PC-3 (cell line): ENCODE measurements at places on chromosomes 12 and 14. TPM values are rescaled to one million over a fixed set of nuclear protein-coding genes. Genes with fewer than 3 reads are reported as not detected.

CCDC197 gene
- total RNA-seq: not detected in 2 replicates

- no peaks in the 10 kb centered on the region for H3K36me3 ChIP-seq
- no peak for DNase-seq
- peaks cover 14% of the 10 kb centered on the region for H3K4me1 ChIP-seq
- H3K4me3 ChIP-seq: no peak overlapping the region
- H3K27ac ChIP-seq: no peak overlapping the region
- H3K27me3 ChIP-seq: no peaks in the 10 kb centered on the region
These were observed 27.2 kb upstream of the YBX3 start for GRCh38 chr12:10750385-10750727.

- no peak overlapping the region for H3K27ac ChIP-seq
- H3K27me3 ChIP-seq: no peaks in the 10 kb centered on the region
These were observed 25.0 kb downstream of the ATF7IP start for GRCh38 chr12:14390449-14390848.

- no peak overlapping the region for H3K27ac ChIP-seq
- H3K27me3 ChIP-seq: no peaks in the 10 kb centered on the region
- peaks cover 30% of the 10 kb centered on the region for H3K4me1 ChIP-seq
These were observed 79.6 kb upstream of the STK38L start for GRCh38 chr12:27164330-27165040.

DNA sequence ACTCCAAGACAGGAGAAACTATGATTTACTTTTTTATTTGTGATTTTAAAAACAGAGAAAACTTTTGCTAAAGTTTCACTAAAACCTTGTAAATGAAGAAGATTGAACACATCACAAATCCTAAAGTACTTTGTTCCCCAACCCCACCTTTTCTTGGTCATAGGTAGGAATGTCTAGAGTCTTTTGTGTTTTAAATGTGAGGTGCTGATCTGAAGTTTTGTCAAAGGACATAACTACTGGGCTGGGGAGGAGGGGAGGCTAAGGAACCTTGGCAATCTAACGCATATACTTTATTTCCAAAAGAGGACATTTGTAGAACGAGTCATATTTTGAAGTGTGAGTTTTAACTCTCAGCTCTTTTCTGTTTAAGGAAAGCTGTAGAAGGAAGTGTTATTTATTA is 37.2 kb downstream of the CATSPERB start:
- H3K27ac ChIP-seq: no peak overlapping the region
- no peaks in the 10 kb centered on the region for H3K36me3 ChIP-seq
- no peak for DNase-seq
- peaks cover 20% of the 10 kb centered on the region for H3K27me3 ChIP-seq
- no peak overlapping the region for H3K4me3 ChIP-seq

DNA sequence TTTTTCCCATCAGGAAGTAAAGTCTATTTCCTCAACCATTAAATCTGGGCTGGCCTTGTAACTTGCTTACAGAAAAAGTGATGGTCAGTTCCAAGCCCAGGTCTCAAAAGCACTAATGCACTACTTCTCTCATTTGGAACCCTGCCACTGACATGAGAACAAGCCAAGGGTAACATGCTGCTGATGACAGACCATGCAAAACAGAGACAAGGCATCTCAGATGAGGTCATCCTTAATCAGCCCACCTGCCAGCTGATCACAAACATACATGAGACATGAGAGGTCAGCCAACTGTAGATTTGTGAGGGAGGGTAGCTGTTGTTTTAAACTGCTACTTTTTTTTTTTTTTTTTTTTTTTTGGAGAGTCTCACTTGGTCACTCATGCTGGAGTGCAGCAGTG is 16.2 kb downstream of the TWF1 start:
- H3K27ac ChIP-seq: no peak overlapping the region
- H3K27me3 ChIP-seq: no peaks in the 10 kb centered on the region
- peaks cover 14% of the 10 kb centered on the region for H3K36me3 ChIP-seq
- no peak overlapping the region for H3K4me3 ChIP-seq

RNASE1 gene
- 0.23 and 0.51 TPM in 2 replicates for total RNA-seq

GRCh38 chr12:131085816-131086591 is 132.3 kb downstream of the ADGRD1 start:
- H3K4me3 ChIP-seq: no peak overlapping the region
- H3K27me3 ChIP-seq: peaks cover 82% of the 10 kb centered on the region
- H3K36me3 ChIP-seq: no peaks in the 10 kb centered on the region
- no peak overlapping the region for H3K27ac ChIP-seq
- H3K4me1 ChIP-seq: no peaks in the 10 kb centered on the region

GRCh38 chr14:100027771-100028490 is 37.3 kb upstream of the EVL start:
- H3K36me3 ChIP-seq: no peaks in the 10 kb centered on the region
- no peak for DNase-seq
- no peak overlapping the region for H3K27ac ChIP-seq
- no peak overlapping the region for H3K4me3 ChIP-seq
- H3K27me3 ChIP-seq: no peaks in the 10 kb centered on the region

DNA sequence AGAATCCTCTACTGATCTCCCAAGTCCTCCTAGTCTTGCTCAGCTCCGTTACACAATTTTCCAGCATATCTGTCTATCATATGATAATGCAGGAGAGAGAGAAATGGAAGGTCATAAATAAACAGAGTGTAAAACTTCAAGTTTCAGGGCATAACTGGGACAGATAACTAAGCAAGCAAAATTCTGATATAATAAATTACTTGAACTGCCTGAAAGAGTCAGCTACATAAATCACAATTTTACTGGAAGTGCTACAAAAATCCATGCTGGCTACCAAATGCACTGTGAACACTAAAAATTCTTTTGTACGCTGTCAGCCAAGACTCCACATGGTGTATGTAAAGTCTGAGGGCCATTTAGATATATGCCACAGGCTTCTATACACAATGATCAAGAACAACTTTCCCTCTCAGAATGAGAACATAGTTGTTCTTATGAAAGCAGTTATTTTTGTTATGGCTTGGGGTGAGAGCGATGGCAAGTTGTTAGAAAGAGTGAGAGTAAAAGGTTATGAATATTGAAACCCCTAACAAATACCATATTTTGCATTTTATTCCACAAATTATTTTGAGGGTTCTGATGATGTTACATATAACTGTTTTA is 41.1 kb downstream of the GRIP1 start:
- DNase-seq: no peak
- H3K36me3 ChIP-seq: no peaks in the 10 kb centered on the region
- peaks cover 15% of the 10 kb centered on the region for H3K4me1 ChIP-seq
- H3K27ac ChIP-seq: no peak overlapping the region
- H3K27me3 ChIP-seq: no peaks in the 10 kb centered on the region
- no peak overlapping the region for H3K4me3 ChIP-seq

GRCh38 chr14:101252443-101253214 is 308.7 kb upstream of the DIO3 start:
- no peaks in the 10 kb centered on the region for H3K27me3 ChIP-seq
- no peak overlapping the region for H3K27ac ChIP-seq
- no peak overlapping the region for H3K4me3 ChIP-seq
- no peaks in the 10 kb centered on the region for H3K4me1 ChIP-seq
- no peaks in the 10 kb centered on the region for H3K36me3 ChIP-seq
- no peak for DNase-seq

SP1 gene
- 49.7 and 57.6 TPM in 2 replicates for total RNA-seq

GPX2 gene
- 2.9 and 4.3 TPM in 2 replicates for total RNA-seq

SERPINA10 gene
- total RNA-seq: not detected in 2 replicates

- no peak for DNase-seq
- no peaks in the 10 kb centered on the region for H3K36me3 ChIP-seq
- H3K4me3 ChIP-seq: no peak overlapping the region
- no peaks in the 10 kb centered on the region for H3K27me3 ChIP-seq
- peaks cover 5% of the 10 kb centered on the region; the same call in 1 of the 2 replicates for H3K4me1 ChIP-seq
These were observed 107.2 kb downstream of the DPF3 start for GRCh38 chr14:72786378-72787350.

DNA sequence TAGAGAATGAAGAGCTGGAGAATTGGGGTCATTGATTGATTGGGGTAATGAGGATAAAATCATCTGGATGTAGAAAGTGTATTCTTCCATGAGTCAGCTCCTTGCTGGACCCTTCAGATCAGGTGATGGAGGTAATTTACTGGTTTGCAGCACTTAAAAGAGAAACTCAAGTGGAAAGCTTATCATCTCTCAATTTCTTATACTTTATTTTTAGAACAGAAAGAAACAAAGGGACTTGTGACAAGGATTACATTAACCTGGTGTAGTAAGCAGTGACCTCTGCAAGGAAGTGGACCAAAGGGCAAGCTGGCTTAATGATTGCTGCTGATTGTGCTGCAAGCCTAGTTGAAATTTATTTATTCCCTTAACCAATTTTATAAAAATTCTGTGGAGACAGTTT is 405.0 kb downstream of the TRHDE start:
- no peak for DNase-seq
- no peaks in the 10 kb centered on the region for H3K4me1 ChIP-seq
- no peak overlapping the region for H3K27ac ChIP-seq
- H3K4me3 ChIP-seq: no peak overlapping the region
- H3K27me3 ChIP-seq: no peaks in the 10 kb centered on the region

CLEC4D gene
- not detected in 2 replicates for total RNA-seq

GRCh38 chr14:64201296-64201695 is 92.9 kb downstream of the ESR2 start:
- H3K36me3 ChIP-seq: no peaks in the 10 kb centered on the region
- H3K27ac ChIP-seq: no peak overlapping the region
- H3K4me1 ChIP-seq: no peaks in the 10 kb centered on the region

DNA sequence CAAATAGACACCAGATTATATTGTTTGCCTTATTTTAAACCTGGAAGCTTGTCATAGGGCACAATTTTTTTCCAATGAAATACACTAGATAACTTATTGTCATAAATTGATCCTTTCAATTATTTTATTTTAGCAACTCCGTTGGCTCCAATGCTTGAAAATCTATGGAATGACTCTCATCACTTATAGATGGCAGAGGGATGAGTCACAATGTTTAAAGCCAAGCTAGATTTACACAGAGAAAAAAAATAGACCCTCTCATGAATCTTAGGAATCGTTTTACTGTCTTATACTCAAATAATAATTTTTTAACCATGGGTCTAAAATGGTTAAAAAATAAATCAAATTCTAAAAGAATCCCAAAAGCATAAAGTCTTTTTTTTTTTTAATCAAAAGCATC is 1276.6 kb upstream of the FLRT2 start:
- no peaks in the 10 kb centered on the region for H3K27me3 ChIP-seq
- no peaks in the 10 kb centered on the region for H3K36me3 ChIP-seq
- peak; percentile 14 for DNase-seq
- no peak overlapping the region for H3K4me3 ChIP-seq
- no peaks in the 10 kb centered on the region for H3K4me1 ChIP-seq
- H3K27ac ChIP-seq: no peak overlapping the region

DNA sequence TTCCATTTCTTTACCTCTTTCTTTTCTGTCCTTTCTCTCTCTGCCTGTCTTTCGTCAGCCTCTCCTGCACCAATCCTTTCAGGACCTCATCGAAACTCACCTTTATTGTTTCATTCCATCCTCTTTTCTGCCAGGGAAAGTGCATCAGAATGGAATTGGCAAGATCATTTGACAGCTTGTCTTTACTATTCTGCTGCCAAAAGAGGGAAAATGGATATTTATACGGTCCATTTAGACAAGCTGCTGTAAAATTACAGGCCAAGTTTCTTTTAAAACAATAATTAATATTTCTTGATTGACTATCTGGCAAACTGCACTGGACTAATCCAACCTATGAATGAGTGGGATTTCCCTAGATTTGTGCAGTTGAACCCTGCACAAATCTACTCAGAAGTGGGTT is 7.6 kb upstream of the SRGAP1 start:
- no peaks in the 10 kb centered on the region for H3K4me1 ChIP-seq
- no peaks in the 10 kb centered on the region for H3K27me3 ChIP-seq
- no peaks in the 10 kb centered on the region for H3K36me3 ChIP-seq
- H3K27ac ChIP-seq: no peak overlapping the region

DNA sequence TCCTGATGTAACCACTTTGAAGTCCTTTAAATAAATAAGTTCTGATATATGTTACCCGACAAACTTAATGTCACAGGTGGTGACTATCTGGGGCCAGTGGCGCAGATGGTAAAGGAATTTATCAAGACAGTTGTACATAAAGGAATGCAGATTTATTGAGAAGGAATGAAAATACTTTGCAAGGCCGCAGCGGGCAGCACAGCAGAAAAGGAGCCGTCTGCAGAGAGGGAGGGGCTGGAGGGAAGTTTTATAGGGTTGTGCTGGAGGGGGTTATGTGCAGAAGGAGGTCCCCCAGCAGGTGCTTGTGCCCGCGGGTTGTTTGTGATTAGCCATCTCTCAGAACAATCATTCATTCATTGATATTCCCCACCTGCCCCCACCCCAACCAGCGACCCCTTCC is 17.4 kb downstream of the GPRC5D start:
- DNase-seq: no peak
- H3K27me3 ChIP-seq: no peaks in the 10 kb centered on the region
- H3K4me1 ChIP-seq: no peaks in the 10 kb centered on the region
- no peak overlapping the region for H3K4me3 ChIP-seq
- no peaks in the 10 kb centered on the region for H3K36me3 ChIP-seq
- no peak overlapping the region for H3K27ac ChIP-seq

SERPINA6 gene
- total RNA-seq: not detected in 2 replicates

DNA sequence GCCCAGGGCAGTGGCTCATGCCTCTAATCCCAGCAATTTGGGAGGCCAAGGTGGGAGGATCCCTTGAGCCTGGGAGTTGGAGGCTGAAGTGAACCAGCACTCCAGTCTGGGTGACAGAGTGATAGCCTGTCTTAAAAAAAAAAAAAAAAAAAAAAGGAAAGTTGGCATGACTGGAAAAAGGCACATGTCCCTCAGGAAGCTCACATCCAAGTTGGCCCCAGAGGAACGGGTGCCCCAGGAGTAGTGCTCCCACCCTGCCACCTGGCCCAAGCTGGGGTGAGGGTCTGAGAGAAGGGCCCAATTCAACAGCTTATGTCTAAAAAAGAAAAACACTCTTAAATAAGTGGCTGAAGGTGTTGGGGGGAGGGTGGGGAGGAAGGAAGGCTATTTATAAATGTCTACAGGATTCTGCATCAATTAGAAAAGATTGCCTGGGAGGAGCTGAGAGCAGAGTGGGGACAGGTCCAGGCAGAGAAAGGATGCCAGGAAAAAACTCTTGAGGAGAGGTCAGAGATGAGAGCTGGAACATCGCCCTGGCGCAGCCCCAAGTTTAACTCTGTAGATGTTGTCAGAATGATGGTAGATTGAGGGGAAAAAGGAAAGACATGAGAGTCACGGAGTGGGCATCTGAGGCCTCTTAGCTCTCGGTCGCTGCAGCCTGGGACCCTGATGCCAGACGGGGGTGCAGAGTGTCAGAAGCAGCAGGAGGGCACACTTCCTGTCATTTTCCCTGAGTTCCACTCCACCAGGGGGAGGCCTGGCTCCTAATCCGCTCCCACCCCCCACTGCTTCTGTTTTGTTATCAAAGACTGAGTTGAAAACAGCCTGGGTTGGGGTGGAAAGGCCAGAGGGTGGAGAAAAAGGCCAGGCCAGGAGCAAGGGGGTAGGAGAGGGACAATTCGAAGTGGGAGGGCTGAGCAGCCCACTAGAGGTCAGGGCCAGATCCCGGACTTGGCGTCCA is 7.3 kb downstream of the SPRYD3 start:
- H3K27me3 ChIP-seq: no peaks in the 10 kb centered on the region
- H3K36me3 ChIP-seq: peaks cover 5% of the 10 kb centered on the region; the same call in 1 of the 2 replicates
- DNase-seq: no peak
- H3K4me3 ChIP-seq: no peak overlapping the region
- no peak overlapping the region for H3K27ac ChIP-seq
